ENCODE measurements at places on chromosomes 7 and 10. TPM values are rescaled to one million over a fixed set of nuclear protein-coding genes. Genes with fewer than 3 reads are reported as not detected.

DNA sequence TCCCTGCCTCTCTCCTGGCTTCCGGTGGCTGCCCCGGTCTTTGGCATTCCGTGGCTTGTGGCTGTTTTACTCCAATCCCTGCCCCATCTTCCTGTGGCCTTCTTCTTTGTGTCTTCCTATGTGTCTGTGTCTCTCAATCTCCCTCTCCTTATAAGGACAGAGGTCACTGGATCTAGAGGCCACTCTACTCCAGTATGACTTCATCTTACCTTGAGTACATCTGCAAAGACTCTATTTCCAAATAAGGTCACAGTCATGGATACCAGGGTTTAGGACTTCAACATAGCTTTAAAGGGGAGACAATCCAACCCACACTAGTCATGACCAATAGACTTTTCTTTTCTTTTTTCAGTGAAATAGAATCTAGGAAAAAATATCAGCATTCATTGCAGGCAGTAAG is 153.3 kb upstream of the INSYN2A start:
- DNase-seq = no peak
- H3K4me3 ChIP-seq = no peak overlapping the region
- no peaks in the 10 kb centered on the region for H3K36me3 ChIP-seq
- H3K27me3 ChIP-seq = no peaks in the 10 kb centered on the region
- H3K27ac ChIP-seq = no peak overlapping the region
- no peaks in the 10 kb centered on the region for H3K4me1 ChIP-seq

- no peaks in the 10 kb centered on the region for H3K27me3 ChIP-seq
- no peak for DNase-seq
- H3K4me1 ChIP-seq = peaks cover 36% of the 10 kb centered on the region
Measured at GRCh38 chr10:110413903-110414547, 83.7 kb upstream of the DUSP5 start.

- no peak for DNase-seq
- no peaks in the 10 kb centered on the region for H3K36me3 ChIP-seq
- peaks cover under 1% of the 10 kb centered on the region for H3K4me1 ChIP-seq
- no peak overlapping the region for H3K27ac ChIP-seq
- no peaks in the 10 kb centered on the region for H3K27me3 ChIP-seq
Measured at GRCh38 chr10:132342553-132342952, 10.6 kb downstream of the LRRC27 start.

GRCh38 chr7:47720141-47720906 is 138.4 kb upstream of the TNS3 start:
- H3K36me3 ChIP-seq = no peaks in the 10 kb centered on the region
- no peak overlapping the region for H3K27ac ChIP-seq
- no peak for DNase-seq
- H3K4me3 ChIP-seq = no peak overlapping the region
- no peaks in the 10 kb centered on the region for H3K4me1 ChIP-seq

- H3K27me3 ChIP-seq = no peaks in the 10 kb centered on the region
- H3K4me1 ChIP-seq = no peaks in the 10 kb centered on the region
Measured at GRCh38 chr7:2166625-2167280, 66.0 kb downstream of the MAD1L1 start.

GRCh38 chr7:41451826-41452225 is 251.1 kb downstream of the INHBA start:
- no peaks in the 10 kb centered on the region for H3K27me3 ChIP-seq
- no peak overlapping the region for H3K27ac ChIP-seq
- H3K36me3 ChIP-seq = no peaks in the 10 kb centered on the region
- DNase-seq = no peak

DNA sequence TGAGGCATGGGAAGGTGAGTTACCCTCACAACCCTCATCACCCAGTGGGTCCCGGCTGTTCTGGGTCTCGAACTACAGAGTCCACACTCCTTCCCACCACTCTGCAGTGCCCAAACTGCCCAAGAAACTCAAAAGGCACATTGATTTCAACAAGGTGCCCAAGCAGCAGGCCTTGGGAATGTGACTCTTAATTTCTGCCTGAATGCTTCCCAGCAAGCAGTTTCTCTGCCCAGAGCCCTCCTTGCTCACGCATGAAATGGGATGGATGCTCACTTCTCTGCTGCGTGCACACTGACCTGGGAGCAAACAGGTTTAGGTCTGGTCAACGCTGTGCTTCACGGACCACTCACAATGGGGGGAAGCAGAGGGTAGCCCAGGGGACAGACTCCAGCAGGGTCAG is 77.9 kb downstream of the GRB10 start:
- H3K36me3 ChIP-seq = no peaks in the 10 kb centered on the region
- no peaks in the 10 kb centered on the region for H3K4me1 ChIP-seq
- DNase-seq = no peak
- H3K27me3 ChIP-seq = no peaks in the 10 kb centered on the region
- no peak overlapping the region for H3K4me3 ChIP-seq

DNA sequence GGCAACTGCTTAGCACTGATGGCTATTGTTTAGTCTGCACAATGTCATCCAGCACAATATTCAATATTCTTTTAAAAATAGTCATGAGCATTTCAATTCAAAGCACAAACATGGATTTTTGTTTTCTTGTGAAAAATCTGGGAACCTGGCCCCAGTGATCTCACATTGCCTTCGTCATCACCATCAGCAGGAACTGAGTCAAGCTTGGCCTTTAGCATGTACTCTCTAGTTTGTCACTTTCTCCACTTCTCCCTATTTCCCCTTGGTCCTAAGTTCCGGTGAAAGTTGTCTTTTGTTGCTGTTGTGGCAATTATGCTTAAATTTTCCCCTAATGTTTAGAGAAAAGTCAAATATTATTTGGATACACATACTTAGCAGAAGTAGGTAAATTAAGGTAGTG is 252.9 kb upstream of the SORCS1 start:
- no peak for DNase-seq
- no peaks in the 10 kb centered on the region for H3K36me3 ChIP-seq
- H3K27ac ChIP-seq = no peak overlapping the region
- H3K4me1 ChIP-seq = no peaks in the 10 kb centered on the region
- no peak overlapping the region for H3K4me3 ChIP-seq

GRCh38 chr10:22252801-22253579 is 35.2 kb upstream of the EBLN1 start:
- H3K4me3 ChIP-seq = peak overlapping the region; percentile 70
- H3K27ac ChIP-seq = peak overlapping the region; percentile 78
- H3K4me1 ChIP-seq = peaks cover 31% of the 10 kb centered on the region
- no peaks in the 10 kb centered on the region for H3K27me3 ChIP-seq

GRCh38 chr10:68517188-68517587 is 10.1 kb downstream of the SLC25A16 start:
- no peak overlapping the region for H3K4me3 ChIP-seq
- H3K27ac ChIP-seq = no peak overlapping the region
- H3K36me3 ChIP-seq = peaks cover 11% of the 10 kb centered on the region
- H3K4me1 ChIP-seq = no peaks in the 10 kb centered on the region
- no peak for DNase-seq

- no peaks in the 10 kb centered on the region for H3K36me3 ChIP-seq
- H3K4me3 ChIP-seq = no peak overlapping the region
- no peak for DNase-seq
- H3K27ac ChIP-seq = no peak overlapping the region
- H3K27me3 ChIP-seq = no peaks in the 10 kb centered on the region
- no peaks in the 10 kb centered on the region for H3K4me1 ChIP-seq
Measured at GRCh38 chr7:36514289-36515243, 124.9 kb downstream of the ANLN start.

DNA sequence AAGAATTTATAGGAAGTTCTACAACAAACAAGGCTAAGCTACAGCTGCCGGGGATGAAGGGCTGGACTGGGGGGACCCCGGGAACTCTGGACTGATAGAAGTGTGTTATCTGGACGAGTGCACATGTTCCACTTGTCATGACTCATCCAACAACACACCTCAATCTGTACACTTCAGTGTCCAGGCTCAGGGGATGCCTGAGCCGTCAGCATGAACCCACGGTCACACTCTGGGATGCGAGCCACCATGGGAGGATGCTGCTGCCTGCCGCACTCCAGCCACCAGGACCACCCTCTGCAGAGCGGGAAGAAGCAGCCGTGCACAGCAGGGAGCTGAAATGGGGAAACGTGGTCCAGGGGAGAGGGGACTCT is 67.5 kb downstream of the MAD1L1 start:
- H3K36me3 ChIP-seq = no peaks in the 10 kb centered on the region
- H3K27ac ChIP-seq = no peak overlapping the region
- no peak for DNase-seq
- H3K4me1 ChIP-seq = no peaks in the 10 kb centered on the region
- H3K4me3 ChIP-seq = no peak overlapping the region
- H3K27me3 ChIP-seq = no peaks in the 10 kb centered on the region

GRCh38 chr7:157047148-157047547 is 36.7 kb upstream of the MNX1 start:
- no peaks in the 10 kb centered on the region for H3K4me1 ChIP-seq
- H3K4me3 ChIP-seq = no peak overlapping the region
- H3K27me3 ChIP-seq = no peaks in the 10 kb centered on the region
- H3K36me3 ChIP-seq = no peaks in the 10 kb centered on the region
- no peak overlapping the region for H3K27ac ChIP-seq
- no peak for DNase-seq

- H3K27me3 ChIP-seq = no peaks in the 10 kb centered on the region
- no peak overlapping the region for H3K27ac ChIP-seq
- H3K4me3 ChIP-seq = no peak overlapping the region
- no peaks in the 10 kb centered on the region for H3K4me1 ChIP-seq
- DNase-seq = no peak
- H3K36me3 ChIP-seq = no peaks in the 10 kb centered on the region
Measured at GRCh38 chr10:62426086-62426485, 51.9 kb downstream of the ZNF365 start.

- no peaks in the 10 kb centered on the region for H3K4me1 ChIP-seq
- H3K27ac ChIP-seq = no peak overlapping the region
- H3K27me3 ChIP-seq = no peaks in the 10 kb centered on the region
Measured at GRCh38 chr10:126478546-126478945, 90.3 kb upstream of the ADAM12 start.

GRCh38 chr7:4549681-4550080 is 132.4 kb upstream of the FOXK1 start:
- no peak overlapping the region for H3K4me3 ChIP-seq
- H3K4me1 ChIP-seq = no peaks in the 10 kb centered on the region
- H3K27me3 ChIP-seq = no peaks in the 10 kb centered on the region
- H3K36me3 ChIP-seq = no peaks in the 10 kb centered on the region
- H3K27ac ChIP-seq = no peak overlapping the region

DNA sequence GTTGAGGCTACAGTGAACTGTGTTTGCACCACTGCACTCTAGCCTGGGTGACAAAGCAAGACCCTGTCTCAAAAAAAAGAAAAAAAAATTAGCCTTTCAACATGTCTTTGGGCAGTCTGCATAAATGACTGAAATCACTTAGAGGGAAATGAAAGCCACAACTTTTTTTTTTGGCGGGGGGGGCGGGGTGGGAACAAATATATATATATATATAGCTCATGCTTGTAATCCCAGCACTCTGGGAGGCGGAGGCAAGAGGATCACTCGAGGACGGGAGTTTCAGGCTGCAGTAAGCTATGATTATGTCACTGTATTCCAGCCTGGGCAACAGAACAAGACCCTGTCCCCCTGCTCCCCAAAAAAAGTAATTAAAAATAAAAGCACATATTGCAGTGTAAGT is 23.4 kb upstream of the MICU1 start:
- H3K36me3 ChIP-seq = no peaks in the 10 kb centered on the region
- no peaks in the 10 kb centered on the region for H3K4me1 ChIP-seq
- H3K27me3 ChIP-seq = no peaks in the 10 kb centered on the region

DNA sequence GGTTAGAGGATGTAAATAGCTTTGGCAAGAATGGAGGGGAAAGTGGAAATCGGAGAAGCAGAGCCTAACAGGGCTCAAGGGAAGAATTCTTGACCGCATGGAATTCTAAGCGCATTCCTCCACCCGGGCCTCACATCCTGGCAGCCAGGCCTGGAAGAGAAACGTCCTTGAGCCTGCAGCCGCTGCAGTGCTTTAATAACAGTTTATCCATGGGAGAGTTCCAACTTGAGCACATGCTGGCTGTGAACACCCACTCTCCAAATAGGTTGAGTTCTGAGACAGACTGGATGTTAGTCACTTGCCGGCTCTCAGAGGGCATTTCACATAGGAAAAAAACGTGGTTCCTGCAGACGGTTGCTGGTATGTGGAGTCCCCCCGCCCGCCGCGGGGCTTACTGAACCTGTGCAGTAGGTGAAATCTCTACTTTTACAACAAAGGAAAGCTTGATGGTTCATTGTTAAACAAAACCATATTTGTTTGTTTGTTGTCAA is 61.4 kb upstream of the STEAP1B start:
- H3K27ac ChIP-seq = no peak overlapping the region
- peaks cover 45% of the 10 kb centered on the region for H3K4me1 ChIP-seq
- no peak for DNase-seq
- no peaks in the 10 kb centered on the region for H3K27me3 ChIP-seq
- no peaks in the 10 kb centered on the region for H3K36me3 ChIP-seq
- H3K4me3 ChIP-seq = no peak overlapping the region

RBP4 gene
- total RNA-seq = not detected

THSD7A gene
- not detected for total RNA-seq

INHBA gene
- not detected for total RNA-seq

TRPV5 gene
- total RNA-seq = not detected

HOXA5 gene
- total RNA-seq = not detected

ACSM6 gene
- not detected for total RNA-seq

PRSS37 gene
- total RNA-seq = not detected

HOXA7 gene
- not detected for total RNA-seq

BCL7B gene
- 57.0 TPM for total RNA-seq

TMEM225B gene
- total RNA-seq = 1.1 TPM

OR2A12 gene
- total RNA-seq = not detected
